ENCODE measurements at places on chromosomes 12 and 14.

DNA sequence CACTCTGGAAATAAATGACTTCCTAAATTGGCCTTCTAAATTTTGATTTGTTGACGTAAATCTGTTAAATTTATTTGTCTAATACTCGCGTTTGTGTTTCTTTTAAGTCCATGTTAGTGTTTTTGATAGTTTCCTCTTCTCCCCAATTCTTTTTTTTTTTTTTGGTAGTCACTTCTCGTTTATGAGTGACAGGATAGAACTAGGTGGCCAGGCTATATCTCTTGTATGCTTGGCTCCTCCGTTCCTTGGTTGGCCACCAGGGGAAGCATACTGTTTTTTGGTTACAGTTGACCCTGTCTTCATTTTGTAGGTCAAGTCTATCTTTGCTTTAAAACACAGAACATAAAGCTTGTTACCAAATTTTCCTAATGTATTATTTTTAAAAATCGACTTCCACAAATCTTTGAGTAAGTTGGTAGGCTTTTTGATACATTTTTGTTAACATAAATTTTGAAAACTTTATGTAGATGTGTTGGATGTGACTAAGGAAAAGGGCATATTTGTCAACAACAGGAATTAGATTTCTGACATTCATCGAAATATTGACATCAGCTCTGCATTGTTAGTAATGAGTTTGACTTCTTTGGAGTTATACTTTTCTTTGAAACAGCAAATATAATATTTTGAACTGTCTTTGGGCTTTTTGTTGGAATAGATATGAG lies 2.2 kb downstream of the RCOR1 start:
- peak; percentile 68 for DNase-seq

- DNase-seq = no peak
These were observed 1002.6 kb downstream of the GALC start for GRCh38 chr14:86990396-86990795.

DNA sequence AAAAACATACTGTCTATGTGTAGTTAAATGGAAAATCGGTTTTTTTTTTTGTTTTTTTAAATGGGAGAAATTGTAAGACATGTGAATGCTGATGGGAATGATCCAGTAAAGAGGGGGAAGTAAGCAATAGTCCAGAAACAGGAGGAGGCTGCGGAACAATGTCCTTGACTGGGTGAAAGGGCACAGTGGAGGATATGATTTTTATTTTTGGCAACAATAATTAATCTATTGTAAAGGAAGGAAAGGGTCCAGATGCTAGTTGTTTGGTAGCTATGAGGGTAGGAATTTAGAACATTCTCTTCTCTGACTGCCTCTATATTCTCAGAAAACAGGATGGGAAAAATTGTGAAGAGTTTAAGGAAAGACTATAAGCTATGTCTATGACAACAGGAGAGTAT lies 76.6 kb downstream of the RPL10L start:
- no peak for DNase-seq

GRCh38 chr12:126042286-126042685 lies 977.1 kb downstream of the AACS start:
- no peak for DNase-seq

DNA sequence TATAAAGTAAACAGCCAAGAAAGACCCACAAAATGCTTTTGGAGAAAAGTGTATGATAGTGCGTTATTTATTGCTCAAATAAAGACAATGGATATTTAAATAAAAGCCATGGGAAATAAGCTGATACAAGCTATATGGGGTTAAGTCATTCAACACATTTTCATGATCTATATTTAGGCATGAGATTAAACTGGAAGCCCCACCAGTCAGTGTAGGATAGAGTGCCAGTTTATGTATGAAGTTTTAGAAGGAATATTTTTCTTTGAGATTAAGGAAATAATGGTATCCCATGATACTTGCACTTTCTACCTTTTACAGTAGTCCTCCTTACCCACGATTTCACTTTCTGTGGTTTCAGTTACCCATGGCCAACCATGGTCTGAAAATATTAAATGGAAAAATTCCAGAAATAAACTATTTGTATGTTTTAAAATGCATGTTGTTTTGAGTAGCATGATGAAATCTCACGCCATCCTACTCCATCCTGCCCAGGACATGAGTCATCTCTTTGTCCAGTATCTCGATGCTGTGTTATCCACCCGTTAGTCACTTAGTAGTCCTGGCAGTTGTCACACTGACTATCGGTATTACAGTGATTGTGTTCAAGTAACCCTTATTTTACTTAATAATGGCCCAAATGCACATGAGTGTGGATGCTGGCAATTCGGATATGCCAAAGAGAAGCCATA lies 22.3 kb downstream of the SYT1 start:
- no peak for DNase-seq

- DNase-seq = peak; percentile 44
These were observed 1.0 kb upstream of the CAMKK2 start for GRCh38 chr12:121297435-121297991.

DNA sequence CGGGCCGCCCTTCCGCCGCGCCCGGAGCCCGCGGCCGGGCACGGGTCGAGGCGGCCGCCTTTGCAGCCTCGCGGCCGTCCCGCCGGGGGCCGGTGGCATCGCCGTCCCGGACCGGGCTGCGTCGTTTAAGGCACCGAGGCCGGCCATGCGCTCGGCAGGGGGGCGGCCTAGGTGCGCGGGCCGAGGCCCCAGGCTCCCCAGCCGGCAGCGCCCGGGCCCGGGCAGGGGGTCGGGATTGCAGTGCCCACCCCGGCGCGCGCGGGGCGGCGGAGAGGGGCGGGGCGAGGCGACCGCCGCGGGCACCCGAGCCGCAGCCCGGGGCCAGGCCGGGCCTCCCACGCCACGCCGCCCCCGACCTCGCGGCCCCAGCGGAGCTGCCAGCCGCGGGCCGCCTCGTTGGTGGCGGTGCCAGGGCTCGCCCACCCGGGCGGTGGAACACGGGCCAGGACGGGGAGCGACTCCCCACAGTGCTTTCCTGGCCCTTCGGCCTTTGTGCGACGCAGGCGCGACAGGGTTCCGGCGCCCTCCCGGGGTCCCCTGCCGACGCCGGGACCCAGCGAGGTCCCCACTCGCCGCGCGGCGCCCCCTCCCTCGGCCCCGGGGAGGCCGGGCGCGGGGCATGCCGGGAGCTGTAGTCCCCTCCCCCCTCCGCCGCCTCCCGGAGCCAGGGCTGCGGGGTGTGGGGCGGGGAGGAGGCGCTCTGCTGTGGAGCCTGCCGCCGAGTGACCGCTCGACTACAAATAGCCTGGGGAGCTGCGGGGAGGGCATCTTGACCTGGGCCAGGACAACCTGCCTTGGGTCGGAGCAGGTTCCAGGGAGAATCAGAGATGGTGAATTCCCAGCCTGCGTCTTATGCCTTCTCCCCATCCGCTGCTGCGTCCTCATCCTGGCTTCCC lies 769 bp downstream of the FKBP4 start:
- peak; percentile 82 for DNase-seq

- peak; percentile 48 for DNase-seq
These were observed 1.2 kb upstream of the TNFAIP2 start for GRCh38 chr14:103121846-103122584.

DNA sequence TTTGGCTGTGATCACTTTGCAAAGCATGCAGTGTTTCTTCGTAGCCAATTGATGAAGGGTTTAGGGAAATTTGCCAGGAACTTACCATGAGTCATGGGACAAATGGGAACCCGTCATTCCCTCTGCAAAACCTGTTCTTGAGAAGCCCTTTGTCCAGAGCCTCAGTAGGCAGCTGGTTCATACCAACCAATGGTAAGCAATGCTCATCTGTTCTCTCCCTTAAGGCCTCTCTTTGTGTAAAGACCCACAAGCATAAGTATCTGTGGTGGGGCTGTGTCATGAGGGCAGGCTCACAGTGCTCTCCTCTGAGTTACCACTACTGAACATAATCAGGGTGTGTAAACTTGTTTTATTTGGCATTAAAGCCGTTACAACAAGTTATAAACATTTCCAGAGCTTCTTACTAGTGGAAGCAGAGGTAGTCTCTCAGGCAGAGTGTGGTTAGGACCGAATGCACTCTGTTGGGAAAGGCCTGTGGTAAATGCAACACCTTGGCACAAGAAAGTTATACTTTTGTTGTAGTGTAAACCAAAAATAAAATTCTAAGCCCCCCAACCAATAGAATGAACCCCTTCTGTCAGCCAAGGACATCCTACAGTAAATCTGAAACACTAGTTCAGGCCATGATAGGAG lies 119.8 kb downstream of the SINHCAF start:
- DNase-seq = no peak

DNA sequence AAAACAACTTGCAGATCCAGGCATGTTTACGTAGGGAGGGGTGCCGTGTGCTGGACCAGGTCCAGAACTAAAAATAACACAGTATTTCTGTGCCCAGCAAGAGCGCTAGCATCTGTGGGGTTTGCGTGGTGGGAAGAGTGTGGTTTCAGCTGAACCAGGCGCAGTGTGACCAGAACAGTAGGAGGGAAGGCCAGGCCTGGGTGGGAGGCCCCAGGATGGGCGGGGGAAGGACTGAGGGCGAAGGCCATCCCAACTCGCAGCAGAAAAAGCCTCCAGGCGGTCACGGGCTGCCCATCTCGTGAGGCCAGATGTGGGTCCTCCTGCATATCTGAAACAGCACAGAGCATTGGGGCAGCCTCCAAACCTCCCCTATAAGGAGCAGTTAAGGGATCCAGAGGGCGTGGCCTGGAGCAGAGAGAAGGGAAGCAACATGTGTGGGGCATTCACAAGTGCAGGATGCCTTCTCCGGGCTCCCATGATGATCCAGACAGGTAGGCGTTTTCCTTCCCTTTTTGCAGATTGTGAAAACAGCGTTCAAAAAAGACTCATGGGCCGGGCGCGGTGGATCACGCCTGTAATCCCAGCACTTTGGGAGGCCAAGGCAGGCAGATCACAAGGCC lies 17.8 kb upstream of the CD9 start:
- DNase-seq = no peak

GRCh38 chr12:14696265-14696741 lies at the start of gene GUCY2C:
TSS of gene GUCY2C (minus strand) at chr12:14696599. CDS start at chr12:14696448, 151 bp downstream.
- DNase-seq = no peak

DNA sequence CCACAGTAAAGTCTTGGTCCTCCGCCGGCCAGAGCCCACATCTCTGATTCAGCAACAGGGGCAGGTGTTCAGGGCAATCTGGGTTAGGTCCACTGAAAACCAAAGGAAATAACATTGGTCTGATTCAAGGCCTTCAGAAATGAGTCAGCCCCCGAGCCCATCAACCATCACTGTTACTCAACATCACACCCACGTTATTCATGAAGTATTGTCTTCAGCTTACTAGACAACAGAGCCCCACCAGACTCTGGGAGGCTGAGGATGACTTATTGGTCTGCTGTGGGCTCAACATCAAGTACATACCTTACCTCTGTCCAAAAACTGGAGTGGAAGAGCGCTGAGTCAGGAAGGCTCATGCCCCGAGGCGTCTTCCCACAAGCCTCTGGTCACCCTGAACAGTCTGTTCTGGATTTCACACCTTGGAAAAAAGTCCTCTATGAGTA lies 97.5 kb downstream of the ZFP36L1 start:
- DNase-seq = no peak

- no peak for DNase-seq
These were observed 4.4 kb downstream of the EDDM3B start for GRCh38 chr14:20772650-20773049.

DNA sequence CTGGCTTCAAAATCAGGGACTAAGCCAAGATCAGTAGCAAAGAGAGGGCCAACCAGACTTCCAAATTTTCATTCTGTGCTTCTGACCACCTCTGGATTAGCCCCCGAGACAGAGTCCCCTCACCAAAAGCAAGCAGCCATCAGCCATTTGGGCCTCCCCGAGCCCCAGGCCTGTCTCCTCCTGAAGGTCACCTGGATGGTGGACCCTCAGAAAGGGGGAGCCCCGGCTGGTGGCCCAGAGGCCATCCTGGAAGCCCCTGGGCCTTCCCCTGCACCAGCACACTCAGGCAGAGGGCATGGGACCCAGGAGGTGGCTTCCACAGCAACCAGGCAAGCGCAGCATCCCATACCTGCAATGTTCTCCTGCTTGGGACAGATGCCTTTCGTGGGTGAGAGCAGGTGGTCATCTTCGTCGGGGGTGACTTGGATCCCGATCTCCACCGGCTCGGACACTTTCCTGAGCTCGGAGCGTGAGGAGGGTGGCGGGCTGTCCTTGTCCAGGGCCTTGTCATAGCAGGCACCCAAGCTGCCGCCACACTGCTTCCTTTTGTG lies 14.8 kb downstream of the BCL11B start:
- DNase-seq = no peak

DNA sequence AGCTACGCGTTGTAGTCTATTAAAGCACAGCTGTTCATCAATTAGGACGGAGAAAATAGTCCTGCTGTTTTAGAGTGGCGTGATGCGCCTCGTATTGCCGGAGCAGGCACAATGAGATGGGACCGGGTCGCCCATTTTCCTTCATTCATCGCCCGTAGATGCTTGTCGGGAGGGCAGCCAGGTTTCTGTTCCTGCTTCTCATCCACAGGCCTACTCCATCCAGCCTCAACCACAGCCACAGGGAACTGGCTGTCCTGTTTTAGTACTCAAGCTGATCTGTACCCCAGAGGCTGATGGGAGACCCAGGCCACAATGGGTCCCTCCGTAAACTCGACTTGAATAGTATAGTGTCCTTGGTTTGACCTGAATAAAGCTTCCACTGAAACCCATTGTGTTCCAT lies 264.0 kb downstream of the VRK1 start:
- DNase-seq = no peak

GRCh38 chr12:50362671-50363070 lies 33.7 kb downstream of the FAM186A start:
- no peak for DNase-seq

DNA sequence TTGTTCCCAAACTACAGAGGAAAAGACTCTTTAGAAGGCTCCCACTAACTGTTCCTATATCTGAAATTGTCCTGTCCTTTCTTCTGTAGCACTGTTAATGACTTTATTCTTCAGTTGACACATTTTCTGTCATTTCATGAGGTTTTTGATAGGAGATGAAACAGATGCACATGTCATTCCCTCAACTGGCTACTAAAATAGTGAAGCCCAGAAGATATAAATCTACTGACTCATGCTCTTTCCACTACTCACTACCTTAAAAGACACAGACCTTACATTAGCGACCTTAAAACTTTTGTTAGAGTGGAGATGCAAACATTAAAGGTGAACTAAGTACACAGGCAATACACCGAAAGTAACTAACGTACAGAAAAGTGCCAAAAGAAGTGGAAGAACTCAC lies 59.5 kb upstream of the ANKS1B start:
- no peak for DNase-seq

GRCh38 chr14:89237921-89238529 lies 179.0 kb downstream of the FOXN3 start:
- DNase-seq = peak; percentile 13

GRCh38 chr12:3810016-3810370 lies 57.1 kb upstream of the CRACR2A start:
- DNase-seq = no peak

Measured in HEK293T (cell line).